ENCODE measurements at places on chromosomes 11 and 22.

GRCh38 chr22:20553947-20554741 is 46.7 kb downstream of the MED15 start:
- DNase-seq: no peak

- DNase-seq: no peak
These were observed 444 bp downstream of the CWF19L2 start for GRCh38 chr11:107457205-107457557.

- no peak for DNase-seq
These were observed 110.2 kb downstream of the MIAT start for GRCh38 chr22:26767351-26768155.

DNA sequence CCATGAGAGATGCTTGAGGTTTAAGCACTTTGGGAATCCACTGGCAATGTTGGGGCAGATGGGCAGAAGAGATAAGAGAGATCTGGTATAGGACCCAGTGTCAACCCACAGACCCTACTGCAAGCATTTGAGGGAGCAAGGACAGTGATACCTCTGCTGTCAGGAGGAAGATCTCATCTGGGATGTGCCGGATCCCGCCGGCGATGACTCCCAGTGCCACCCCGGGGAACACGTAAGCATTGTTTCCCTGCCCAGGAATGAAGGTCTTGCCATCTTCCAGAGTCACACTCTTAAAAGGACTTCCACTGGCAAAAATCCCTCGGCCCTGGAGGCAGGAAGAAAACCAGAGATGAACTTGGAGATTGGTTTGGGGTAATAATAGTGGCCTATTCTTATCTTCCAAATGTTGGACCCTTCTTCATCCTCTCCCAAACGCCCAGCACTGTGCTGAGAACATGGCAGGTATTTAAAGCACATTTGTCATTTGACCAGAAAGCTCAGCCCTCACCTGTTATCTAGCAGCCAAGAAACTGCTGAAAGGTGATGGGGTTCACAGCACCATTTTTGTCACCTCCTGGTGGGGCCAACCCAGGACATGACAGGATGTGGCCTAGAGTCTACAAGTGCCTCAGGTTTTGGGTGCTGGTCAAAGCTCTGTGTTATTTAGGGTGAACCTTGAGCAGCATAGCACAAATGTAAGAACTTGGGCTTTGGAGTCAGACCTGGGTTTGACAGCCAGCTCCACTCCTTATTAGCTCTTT is 71.7 kb downstream of the CCDC81 start:
- DNase-seq: no peak

- no peak for DNase-seq
These were observed 75.7 kb upstream of the TTC12 start for GRCh38 chr11:113238721-113239120.

Data from omental fat pad (tissue), 4 donors.